Activated naive CD8-positive, alpha-beta T cell treated with anti-CD3 and anti-CD28 coated beads for 36 hours (primary cell): ENCODE measurements at places on chromosomes 12 and 14.

DNA sequence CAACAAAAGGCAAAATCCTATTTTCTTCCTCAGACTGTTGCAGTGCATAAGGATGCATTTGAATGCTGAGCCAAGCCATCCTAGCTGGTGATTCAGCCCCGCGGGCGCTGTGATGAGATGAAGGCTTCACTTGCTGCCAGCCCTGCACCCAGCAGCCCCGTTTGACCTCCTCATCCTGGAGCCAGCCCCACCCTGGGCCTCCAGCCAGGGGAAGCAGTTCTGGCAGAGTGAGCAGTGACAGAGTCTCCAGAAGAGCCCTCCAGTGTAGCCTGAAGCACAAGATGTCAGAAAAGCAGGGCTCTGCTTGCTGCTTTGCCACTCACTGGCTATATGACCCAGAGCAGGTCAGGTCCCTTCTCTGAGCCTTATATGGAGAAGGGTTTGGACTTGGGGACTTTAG is 96.2 kb upstream of the HSPB8 start:
- DNase-seq: no peak

GRCh38 chr12:91663310-91663709 is 480.7 kb upstream of the DCN start:
- DNase-seq: no peak

GRCh38 chr14:65664436-65664835 is 251.9 kb downstream of the FUT8 start:
- DNase-seq: no peak

DNA sequence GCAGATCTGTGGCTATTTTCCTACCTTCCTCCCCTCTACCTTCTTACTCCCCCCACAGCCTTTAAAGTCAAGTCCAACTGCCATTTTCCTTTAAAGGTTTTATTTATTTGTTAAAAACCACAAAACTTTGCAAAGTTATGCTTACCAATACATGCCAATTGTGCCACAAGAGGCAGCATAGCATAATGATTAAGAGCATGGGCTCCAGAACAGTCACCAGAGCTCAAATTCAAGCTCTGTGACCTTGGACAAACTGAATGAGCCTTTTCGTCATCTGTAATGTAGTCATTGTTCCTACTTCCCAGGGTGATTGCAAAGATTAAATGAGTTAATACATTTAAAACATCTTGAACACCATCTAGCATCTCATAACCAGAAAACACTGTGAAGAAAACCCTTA is 13.0 kb upstream of the FMNL3 start:
- DNase-seq: no peak

- no peak for DNase-seq
Measured at GRCh38 chr12:89674326-89674942, 34.2 kb downstream of the ATP2B1 start.

DNA sequence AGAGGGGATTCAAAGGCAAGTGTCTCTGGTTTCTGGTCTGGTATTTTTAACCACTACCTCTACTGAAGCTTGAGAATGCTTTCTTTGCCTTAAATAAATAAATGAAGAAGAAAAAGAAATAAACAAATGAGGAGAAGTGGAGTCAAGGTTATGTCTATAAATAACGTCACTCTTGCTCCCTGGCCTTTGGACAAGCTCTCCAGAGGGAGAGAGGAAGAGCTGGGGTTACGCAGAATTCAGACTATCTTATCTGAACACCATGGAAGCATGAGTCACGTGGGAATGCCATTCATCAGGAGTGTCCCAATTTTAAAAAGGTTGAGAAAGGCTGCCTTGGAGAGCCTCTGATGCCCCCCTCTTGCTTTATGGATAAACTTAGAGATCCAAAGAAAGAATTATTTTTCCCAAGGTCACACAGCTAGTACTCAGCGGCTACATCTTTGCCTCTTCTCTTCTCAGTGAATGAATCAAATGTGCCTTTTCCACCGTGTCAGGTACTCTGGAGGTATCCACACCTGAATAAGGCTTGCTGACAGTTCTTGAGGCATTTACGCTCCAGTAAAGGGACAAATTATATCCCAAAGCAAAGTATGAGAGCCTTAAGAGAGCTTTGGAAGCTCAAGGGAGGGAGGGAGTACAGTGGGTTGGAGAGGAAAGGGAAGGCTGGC is 12.9 kb upstream of the MSI1 start:
- no peak for DNase-seq

DNA sequence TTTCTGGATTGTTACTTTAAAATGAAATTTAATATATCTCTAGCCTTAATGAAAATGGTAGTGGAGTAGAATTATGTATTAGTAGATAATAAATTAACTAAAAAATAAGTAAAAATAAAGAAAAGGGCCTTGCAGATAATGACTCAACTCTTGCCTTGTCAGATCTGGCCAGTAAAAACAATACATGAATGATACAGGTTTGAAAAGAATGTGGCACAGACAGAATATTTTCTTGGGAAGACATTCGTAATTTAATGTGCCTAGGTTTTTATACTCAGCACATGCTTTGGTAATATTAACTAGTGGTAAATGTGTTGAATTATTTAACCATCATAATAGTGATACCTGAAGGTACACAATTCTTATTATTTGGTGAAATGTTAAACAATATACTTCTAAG is 28.3 kb downstream of the ATF7IP start:
- DNase-seq: no peak

DNA sequence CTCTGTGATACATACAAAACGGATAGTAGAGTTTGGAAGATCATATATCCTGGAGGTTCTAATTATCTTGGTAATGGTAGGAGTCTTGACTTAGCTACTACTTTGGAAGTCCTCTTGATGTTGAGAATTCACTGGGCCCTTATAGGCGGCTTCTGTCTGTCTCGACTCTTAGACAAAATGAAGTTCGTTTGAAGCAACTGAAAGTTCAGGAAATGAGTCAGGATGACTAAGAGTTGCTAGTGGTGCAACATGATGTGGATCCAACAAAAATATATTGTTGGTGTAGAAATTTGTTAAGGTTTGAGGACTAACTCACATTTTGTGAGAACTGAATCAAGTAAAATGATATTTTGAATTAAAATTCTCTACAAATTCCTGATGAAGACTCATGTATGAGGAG is 272.7 kb downstream of the AEBP2 start:
- DNase-seq: no peak

DNA sequence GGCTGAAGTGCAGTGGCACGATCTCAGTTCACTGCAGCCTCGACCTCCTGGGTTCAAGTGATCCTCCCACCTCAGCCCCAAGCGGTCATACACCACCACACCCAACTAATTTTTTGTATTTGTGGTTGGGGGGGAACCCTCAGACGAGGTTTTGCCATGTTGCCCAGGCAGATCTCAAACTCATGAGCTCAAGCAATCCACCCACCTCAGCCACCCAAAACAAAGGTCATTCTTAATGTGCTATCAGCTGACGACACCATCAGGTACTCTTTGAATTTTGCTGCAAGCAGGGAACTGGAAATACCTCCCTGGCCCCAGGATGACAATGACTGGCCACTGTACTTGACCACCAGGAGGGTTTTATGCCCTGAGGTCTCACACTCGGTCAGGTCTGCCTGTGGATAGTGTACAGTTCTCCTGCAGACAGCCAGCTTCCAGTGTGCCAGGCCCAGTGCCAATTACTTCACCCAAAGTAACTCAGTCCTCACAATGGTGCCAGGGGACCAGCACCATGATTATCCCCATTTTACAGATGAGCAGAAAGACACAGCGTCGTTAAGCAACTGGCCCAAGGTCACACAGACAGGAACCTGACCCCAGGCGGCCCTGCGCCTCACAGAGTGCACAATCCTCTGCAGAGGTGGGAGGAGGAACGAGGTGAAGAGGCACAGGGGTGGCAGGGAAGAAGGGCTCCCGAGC is 42.9 kb downstream of the ITPK1 start:
- DNase-seq: no peak

DNA sequence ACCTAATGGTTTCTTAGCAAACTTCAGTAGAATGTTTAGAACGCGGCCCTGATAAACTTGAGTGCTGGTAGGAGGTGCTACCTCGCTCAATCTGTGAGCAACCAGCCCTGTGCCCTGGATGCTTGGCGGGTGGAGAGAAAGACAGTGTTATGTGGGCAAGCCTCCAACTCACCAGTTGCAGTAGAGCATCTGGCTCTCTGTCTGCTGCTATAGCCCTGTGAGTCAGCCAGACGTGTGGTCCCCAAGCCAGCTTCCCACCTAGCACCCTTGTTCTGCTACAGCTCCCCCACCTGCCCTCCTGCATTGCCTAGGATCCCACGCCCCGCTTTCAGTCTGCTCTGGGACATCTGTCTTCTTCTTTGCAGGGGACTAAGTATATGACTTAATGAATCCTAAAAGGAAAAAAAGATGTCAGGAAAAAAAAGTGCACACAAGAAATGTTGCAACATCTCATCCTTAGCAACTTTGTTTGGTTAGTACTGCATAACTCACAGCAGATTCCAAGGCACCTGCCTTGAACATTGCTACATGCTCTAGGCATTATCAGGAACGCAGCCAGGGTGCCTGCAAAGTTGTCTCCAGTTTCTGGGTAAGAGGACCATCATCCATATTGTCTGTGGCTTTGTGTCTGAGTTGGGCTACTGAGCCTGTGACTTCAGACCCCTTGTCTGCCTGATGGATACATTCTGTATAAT is 13.6 kb downstream of the SNRNP35 start:
- no peak for DNase-seq

GRCh38 chr12:111409780-111410430 is 4.2 kb downstream of the SH2B3 start:
- DNase-seq: peak; percentile 59

DNA sequence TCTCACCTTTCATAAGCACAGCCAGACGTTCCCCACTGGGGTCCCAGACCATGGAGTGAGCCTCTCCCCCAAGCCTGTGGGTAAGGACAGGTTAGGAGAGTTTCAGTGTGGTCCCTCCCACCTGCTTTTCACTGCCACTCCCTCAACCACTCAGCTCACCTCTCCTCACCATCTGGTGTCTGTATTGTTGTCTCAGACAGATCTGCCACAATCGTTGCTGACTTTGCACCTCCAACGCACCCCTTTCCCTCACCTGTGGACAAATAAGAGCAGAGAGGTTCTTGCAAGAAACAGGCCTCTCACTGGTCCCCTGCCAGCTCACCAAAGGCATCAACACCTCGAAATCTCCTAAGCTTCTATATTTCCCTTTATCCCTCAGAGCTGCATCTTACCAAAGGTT is 8.8 kb downstream of the MYG1 start:
- no peak for DNase-seq

- no peak for DNase-seq
Measured at GRCh38 chr14:90757452-90757851, 58.8 kb downstream of the TTC7B start.

DNA sequence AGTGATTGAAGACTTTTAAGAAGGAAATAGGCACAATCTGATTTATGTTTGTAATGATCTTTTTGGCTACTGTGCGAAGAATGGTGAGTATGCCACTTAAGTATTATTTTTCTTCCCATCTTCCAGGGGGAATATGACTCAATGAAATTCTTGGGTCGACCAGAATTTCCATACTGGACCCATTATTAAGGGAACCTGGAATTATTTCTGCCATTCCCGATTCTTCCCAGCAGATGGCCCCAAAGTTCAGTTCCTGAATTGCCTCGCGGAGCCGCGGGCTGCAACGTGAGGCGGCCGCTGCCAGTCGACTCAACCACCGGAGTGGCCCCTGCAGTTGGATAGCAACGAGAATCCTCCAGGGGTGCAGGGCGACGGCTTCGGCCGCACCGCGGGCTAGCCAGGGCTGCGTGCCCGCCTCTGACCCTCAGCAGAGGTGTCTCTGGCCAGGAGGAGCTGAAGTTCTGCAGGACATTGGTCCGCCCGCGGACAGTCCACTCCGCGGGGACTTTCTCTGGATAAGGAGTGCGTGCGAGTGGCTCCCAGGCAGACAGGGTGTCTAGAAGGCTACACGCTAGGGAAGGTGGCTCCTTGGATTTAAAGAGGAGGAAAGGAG is 628 bp upstream of the TSHR start:
- DNase-seq: peak; percentile 66

DNA sequence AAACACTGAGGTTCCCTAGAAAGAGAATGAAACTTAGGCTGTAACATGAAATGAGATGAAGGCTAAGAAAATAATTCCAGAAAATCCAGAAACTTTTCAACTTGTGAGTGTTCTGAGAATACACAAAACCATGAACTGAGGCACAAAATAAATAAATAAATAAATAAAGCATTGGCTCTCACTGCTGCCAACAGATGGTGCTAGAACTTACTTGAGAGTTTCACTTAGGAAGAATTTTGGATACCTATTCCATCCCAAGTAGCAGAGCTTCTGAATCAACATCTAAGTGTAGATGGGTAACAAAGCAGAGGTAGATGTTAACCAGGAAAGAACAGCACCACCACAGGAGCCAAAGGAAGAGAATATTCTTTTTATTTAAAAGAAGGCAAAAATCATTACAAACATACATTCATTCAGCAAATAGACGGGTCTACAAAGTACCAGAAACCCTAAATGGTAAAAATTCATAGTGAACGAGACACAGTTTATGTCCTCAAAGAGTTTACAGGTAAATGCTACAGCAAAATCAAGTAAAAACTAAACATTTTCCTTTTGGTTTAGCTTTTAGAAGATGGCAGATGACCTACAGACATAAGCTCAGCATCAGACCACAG is 16.7 kb downstream of the EPS8 start:
- no peak for DNase-seq

DNA sequence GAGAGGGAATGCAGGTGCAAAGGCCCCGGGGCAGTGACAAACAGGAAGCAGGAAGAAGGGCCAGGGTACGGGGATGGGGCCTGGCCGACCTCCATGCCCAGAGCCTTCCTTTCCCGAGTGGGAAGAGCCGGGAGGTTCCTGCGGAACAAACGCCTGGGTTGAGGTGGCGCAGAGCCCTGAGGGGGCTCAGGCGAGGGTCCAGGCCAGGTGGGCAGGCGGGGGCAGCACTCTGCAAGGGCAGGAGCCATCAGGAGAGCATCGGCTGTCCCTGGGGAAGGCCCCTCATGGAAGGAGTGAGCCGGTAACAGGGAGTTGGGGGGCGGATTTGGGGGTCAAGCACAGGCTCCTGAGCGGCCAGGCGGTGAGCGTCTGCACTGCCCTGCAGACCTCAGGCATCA is 18.1 kb upstream of the FBRSL1 start:
- no peak for DNase-seq

DNA sequence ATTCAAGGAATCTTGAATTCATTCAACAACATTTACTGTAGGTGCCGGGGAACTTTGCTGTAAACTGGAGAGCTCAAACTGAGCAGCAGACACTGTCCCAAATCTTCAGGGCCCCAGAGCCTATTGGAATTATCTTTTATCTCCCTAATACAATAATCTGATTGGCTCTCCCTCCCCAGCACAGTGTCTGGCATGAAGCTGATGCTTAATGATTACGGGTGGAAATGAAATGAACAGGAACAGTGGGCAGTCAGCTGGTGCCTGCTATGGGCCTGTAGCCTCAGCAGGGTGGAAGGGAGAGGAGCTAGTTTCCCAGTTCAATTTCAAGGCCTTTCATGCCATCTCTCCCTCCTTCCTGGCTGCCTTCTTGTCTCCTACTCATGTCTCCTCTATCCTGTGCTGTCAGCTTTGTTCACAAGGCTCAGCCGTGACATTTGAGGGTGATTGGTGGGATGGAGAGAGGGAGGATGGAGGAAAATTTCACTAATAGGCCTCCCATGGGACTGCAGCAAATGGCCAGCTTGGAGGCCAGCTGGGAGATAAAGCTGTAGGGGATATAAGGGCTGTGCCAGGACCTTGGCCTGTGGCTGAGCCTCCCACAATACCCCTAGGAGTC is 4.3 kb upstream of the RAPGEF3 start:
- no peak for DNase-seq
